ENCODE measurements at places on chromosomes 7 and 10.

GRCh38 chr7:23607130-23607529 lies 9.9 kb downstream of the CCDC126 start:
- no peak for ATAC-seq

- peak; percentile 49 for ATAC-seq
These were observed 219.6 kb downstream of the ELFN1 start for GRCh38 chr7:1889556-1890181.

DNA sequence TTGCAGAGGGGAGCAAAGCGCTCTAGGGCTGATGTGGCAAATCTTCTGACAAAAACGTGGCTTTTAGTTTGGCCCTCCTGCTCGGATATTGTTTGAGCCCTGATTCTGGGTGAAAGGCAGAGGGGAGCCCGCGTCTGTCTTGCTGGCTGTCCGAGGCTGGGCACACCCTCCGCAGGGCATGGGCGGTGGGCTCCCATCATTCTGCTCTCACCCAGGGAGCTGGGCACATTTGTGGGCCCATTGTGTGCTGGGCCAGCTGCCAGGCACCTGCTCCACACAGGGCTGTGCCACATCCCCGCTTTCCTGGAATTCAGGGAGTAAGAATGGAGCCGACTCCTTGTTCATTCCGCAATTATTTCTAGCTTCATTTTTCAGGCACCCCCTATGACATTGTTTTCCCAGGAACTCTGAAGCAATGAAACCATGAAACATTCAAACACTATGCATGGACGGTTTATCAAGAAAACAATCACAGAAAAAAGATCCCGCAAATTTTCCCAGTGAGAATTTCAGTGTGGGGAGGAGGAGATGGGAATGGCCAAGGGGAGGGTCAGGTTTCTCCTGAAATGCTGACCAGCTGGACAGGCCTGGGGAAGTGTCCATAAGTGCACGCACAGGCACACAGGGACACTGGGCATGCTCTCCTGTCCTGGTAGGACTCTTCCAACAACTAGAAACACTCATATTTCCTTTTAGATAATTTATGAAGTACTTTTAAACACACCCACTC lies 341.1 kb downstream of the CXCL12 start:
- ATAC-seq: no peak

GRCh38 chr10:131238669-131239280 lies 72.7 kb downstream of the TCERG1L start:
- ATAC-seq: no peak

DNA sequence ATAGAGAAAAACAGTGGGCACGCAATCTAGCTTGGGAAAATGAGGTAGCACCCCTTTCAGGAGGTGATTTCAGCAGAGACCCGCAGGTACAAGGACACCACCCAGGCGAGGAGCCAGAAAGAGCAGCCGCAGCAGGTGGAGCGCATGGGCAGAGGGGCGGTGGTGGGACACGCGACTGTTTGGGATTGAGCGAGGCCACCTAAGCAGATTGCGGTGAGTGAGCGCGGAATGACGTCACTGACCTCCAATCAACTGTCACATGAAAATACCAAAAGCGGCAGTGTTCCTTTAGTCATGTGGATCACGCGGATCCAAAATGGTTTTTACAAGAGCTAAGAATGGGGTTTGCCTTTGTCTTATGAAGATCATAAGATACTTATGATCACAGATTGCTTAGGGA lies 40.2 kb upstream of the SLC26A3 start:
- no peak for ATAC-seq

GRCh38 chr10:4310172-4310571 lies 515.8 kb upstream of the AKR1E2 start:
- no peak for ATAC-seq

DNA sequence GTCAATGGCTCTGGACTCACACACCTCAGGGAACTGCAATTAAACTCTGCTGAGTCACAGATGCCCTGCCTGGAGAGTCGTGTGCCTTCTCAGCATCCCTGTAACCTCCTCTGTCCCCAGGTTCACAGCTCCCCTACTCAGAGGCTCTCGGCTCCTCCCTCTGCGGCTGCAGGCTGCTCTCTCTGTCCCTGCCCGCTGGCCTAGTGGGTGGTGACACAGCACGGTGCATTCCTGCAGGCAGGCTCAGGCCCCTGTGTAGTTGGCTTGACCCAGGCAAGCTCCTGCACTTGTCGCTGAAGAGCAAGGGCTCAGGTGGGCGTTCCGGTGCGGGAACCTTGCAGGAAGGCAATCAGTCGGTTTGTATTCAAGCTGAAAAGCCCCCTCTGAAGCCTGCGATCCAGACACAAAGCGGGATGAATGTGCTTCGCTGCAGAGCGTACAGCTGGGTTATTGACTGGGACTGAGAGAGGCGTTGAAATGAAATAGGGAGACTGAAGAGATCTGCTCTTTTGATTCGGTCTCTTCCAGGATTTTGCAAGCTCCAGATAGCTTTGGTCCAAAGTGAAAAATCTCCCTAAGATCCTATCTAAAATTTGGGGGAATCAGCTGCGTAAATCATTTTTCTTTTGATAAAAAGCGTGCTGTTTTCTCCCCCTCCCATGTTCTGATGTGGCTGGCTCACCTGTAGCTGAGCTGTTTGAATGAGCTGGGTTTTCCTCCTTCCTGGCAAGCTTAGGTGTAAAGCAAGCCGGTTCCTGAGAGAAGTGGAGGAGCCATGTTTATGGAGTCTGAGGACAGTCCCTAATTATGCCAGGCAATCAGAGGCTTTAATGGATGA lies 208.7 kb upstream of the PHYHIPL start:
- ATAC-seq: no peak

DNA sequence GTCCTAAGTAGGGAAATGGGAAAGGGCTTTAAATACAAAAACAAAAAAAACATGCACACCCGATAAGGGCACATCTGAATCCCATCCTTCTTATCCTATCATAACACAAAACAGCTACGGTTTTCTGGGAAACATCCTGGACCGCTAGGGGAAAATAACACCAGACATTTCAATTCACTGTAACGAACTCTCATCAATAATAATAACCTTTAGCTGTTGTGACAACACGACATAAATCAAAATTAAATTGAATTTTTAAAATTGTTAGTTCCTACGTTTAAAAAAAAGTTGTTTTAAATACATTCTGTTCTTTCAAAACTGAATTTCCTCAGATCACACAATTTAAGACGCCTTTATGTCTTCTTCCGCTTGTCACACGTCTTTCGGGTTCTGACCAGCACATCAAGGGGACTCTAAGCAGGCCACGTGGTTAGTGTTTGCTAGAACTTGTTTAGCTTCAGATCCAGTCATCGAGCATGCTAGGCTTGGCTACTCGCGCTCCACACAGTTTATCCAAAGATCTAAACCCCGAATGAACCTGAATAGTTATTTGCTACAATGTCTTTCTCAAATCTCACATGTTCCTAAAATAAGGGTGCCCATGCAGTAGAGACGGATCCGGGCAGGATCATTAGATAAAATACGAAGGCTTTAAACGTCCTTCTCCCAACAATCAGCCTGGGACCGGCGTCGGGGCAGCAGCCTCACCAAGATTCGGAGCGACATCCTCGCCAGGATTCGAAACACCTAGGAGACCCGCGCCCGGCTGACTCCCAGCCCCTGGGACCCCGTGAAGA lies 839 bp downstream of the IKZF5 start:
- peak; percentile 57 for ATAC-seq

DNA sequence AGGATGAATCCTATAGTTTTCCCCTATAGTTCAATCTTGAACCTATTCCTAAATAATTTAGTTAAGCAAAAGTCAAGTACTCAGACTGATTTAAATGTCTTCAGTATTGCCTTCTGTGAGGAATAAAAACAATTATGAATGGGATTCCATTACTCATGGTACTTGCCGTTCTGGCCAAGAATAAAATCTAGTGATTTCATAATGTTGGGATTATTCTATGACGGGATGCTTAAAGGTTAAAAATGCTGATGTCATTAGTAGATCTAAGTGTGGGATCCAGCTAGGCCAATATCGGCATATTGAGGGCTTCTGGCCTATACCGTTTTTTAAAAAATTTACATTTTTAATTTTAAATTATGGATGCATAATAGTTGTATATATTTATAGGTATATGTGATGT lies 5.3 kb downstream of the BPGM start:
- ATAC-seq: no peak

- ATAC-seq: no peak
These were observed 73.0 kb upstream of the SFMBT2 start for GRCh38 chr10:7483848-7484247.

DNA sequence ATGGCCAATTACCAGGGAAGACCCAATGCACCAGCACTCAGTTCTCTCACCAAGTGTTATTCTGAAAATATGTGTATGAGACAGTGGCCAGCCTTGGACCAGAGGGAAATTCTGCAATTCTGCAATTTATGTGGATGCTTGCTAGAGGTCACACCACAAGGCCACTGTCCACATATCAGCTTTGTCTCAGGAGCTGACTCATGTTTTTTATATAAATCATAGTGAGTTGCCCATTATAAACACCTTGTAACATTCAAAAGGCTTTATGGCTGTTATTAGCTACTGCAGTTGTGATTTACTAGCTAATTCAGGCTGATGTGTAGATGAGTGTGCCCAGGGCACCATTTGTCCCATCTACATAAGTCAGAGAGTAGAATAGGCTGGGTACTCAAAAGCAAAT lies 649.0 kb downstream of the LRMDA start:
- no peak for ATAC-seq

DNA sequence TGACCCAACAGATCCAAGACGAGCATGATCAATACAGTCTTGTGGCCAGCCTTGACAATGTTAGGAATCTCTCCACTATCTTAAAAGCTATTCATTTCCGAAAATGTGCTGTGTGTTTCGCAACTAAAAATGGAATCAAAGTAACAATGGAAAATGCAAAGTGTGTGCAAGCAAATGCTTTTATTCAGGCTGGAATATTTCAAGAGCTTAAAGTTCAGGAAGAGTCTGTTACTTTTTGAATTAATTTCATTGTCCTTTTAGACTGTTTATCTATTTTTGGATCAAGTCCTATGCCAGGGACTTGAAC lies 24.3 kb upstream of the TIAL1 start:
- ATAC-seq: no peak

DNA sequence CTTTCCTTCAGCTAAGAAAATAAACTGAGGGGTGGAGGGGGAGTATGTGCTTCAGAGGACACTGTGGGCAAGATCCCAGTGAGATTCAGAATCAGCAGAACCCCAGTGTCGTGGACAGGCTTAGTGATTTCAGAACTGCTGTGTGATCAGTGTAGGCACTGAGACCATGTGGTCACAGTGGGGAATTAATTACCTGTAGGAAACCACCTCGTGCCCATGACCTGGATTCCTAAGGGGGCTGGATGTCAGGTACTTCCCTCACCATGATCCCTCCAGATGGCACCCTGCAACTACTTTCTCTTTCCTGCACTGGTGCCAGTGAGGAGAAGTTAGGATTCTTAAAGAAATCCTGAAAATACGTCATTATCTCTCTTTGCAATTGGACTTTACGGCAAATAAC lies 64.4 kb downstream of the HBP1 start:
- peak; percentile 56 for ATAC-seq

DNA sequence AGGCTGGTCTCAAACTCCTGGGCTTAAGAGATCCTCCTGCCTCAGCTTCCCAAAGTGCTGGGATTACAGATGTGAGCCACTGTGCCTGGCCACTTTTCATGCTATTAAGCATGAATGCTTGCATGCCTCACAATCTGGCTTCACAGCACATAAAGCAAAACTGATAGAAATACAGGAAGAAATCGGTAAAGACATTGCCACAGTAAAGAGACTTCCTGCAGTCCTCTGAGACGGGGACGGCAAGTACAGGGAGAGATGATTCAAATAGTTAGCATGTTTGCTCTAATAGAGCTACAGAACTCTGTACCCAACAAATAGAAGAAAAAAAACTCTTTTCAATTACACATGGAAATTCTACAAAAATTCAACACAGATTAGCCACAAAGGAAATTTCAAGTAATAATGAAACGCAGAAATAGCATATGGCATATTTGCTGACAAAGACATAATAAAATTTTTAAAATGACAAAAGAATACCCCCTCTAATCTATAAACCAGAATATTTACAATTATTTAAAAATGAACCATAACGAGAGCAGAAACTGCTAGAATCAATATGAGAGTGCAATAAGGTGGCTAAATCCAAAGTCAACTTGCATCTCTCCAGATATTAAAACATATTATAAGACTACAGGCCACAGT lies 32.3 kb downstream of the CARD11 start:
- peak; percentile 69 for ATAC-seq

- ATAC-seq: no peak
These were observed 45.6 kb downstream of the SFMBT2 start for GRCh38 chr10:7365027-7365745.

GRCh38 chr7:1368184-1368681 lies 91.0 kb downstream of the MICALL2 start:
- no peak for ATAC-seq

DNA sequence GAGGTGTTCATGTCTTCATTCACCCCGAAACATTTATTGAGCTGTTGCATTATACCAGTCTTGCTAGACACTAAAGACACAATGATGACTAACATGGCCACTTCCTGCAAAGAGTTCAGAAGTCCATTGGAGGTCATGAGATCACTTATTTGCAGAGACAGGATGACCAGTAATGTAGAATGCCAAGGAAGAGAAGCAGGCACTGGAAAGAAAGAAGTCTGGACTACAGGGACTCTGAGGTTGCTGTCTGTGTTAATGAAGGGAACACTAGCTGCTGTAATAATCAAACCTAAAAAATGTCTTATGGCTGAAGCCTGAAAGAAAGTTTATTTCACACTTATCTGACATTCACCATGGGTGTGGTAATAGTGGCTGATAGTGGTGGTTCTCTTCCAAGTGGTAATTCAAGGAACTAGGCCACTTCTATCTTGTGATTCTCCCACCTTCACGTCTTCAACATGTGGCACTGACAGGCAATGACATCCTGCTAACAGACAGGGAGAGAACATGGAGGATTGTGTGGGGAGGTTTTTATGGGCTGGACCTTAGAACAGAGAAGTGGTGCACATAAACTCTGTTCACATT lies 89.2 kb upstream of the MKLN1 start:
- ATAC-seq: peak; percentile 40

GRCh38 chr7:39459636-39460035 lies 106.6 kb upstream of the YAE1 start:
- no peak for ATAC-seq
